8988T (cell line): ENCODE measurements at places on chromosomes 5 and 9.
A peak's percentile ranks its signal among the peaks of the same experiment; 100 is the strongest.

- no peak for DNase-seq
Observed at GRCh38 chr5:166994226-166994625, 1297.2 kb upstream of the WWC1 start.

DNA sequence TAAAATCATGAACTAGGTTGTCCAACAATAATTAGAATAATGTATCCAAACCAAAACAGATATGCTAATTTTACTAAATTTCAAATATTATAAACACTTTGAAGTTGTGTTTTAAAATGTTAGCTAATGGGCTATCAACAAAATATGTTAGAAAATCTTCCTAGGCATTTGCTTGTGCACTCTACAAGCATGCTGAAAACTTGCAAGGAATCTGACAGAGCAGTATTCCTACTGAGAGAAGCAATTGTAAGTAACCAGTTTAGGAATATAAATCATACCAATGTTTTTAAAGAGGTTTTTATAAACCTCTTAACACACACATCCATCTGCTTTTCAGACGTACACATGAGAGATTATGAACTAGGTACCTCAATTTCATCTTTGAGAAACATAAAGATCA is 228.4 kb upstream of the TBCA start:
- DNase-seq, result no peak

- peak; percentile 37 for DNase-seq
Observed at GRCh38 chr9:113446323-113446740, 17.2 kb upstream of the RGS3 start.

- DNase-seq, result no peak
Observed at GRCh38 chr5:2451100-2451499, 300.4 kb downstream of the IRX2 start.

DNA sequence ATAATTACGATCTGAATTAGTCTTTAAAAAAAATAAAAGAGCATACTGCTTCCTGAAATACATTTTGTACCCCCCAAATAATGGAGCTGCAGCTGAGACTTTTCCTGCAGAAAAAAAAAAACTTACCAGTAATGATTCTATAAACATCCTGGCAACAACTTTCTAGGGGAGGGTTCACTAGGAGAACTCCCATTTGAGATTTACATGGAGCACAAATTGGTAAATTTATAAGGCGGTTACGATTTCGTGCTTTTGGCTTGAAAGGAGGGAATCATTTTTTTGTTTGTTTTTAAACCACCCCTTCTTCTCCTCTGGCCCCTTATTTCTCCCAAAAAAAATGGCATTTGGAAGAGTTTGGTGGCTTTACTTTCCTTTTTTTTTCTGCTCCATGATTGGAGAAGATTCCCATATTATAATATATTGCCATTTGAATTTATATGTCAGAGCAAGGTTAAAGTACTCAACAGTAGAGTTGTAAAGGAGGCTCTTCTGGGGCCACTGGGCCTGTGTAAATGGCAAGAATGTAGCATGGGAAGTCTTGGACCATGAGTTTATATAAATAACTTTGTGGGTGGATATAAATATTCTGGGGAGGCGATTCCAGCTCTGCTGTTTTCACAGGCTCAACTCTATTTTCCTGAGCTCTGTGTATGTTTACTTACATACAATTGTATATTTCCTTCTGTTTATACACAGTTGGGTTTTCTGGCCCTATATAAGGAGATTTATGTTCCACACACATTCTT is 159.9 kb downstream of the CSNK1G3 start:
- no peak for DNase-seq

GRCh38 chr5:6734781-6735180 is 21.5 kb downstream of the TENT4A start:
- no peak for DNase-seq

- peak; percentile 66 for DNase-seq
Observed at GRCh38 chr9:113622600-113623400, 159.3 kb downstream of the RGS3 start.

- DNase-seq, result peak; percentile 57
Observed at GRCh38 chr9:33458444-33458843, 11.1 kb upstream of the AQP3 start.

DNA sequence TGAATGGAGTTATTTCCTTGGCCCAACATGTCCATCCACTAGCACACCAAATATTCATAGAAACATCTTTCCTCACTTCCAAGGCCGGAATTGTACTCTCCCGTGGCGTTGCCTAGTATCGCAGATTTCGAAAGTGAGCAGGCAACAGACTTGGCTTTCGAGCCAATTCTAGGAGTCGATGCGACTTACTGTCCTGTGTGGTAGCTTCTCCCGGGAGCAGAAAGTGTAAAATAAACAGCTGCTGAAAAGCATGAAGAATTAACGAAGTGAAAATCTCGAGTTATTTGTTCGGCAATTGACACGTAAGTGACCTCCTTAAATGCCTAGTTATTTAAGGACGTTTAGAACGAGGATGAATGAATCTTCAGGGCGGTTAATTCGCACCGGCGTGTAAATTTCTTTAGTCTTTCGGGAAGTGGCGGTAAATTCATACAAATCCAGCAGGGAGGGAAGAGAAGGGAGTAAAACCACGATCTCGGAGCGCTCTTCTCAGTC is 449 bp upstream of the PCSK5 start:
- peak; percentile 13 for DNase-seq

DNA sequence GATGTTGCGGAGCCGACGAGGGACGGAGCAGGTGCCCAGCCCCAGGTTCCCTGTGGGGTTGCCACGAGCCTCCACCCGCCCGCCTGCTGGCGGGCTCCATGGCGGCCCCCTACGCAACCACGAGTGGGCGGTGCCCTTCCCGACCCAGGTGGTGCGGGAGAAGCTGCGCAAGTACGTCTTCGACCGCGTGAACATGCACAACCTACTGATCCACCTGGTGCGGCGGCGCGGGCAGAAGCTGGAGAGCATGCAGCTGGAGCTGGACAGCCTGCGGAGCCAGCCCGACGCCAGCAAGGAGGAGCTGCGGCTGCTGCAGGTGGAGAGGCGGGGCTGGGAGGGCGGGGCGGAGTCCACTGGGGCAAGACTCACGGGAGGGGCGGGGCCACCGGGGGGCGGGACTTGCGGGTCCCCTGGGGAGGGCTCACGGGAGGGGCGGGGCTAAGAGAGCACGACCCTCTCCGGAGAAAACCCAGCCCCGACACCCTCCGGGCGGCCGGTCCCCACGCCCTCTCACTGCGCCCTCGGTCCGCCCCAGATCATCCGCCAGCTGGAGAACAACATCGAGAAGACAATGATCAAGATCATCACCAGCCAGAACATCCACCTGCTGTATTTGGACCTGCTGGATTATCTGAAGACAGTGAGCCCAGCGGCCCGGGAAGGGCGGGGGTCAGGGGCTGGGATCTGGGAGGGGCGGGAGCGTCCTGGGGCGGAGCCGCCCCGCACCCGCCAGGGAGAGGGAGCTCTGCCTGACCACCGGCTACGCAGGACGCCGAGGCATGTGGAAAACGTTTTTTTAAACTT is 3.9 kb downstream of the CCDC183 start:
- DNase-seq, result peak; percentile 86

DNA sequence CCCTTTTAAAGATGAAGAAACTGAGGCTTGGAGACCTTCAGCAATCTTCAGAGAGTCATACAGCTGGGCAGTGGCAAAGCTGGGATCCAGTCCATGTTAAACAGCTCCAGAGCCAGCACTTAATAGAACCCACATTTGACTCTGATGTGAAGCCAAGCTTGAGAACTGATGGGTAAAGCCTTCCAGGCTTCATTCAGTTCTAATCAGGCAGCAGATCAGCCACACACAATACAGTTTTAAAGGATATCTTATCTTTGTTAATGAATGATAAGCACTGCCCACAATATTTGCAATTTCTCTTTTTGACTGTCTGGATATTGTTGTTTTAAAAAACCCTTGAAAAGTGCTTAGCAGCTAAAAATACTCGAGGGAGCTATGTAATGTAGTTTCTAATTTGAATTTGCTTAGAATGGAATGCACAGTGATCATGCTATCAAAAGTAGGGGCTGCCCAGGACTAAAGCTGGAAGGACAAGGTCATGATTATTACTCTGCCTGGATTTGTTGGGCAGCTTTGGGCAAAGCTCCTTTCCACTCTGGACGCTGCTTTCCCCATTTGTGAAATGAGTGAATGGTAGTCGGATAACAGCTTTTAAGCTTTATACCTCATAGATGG is 31.3 kb upstream of the HTR4 start:
- no peak for DNase-seq

DNA sequence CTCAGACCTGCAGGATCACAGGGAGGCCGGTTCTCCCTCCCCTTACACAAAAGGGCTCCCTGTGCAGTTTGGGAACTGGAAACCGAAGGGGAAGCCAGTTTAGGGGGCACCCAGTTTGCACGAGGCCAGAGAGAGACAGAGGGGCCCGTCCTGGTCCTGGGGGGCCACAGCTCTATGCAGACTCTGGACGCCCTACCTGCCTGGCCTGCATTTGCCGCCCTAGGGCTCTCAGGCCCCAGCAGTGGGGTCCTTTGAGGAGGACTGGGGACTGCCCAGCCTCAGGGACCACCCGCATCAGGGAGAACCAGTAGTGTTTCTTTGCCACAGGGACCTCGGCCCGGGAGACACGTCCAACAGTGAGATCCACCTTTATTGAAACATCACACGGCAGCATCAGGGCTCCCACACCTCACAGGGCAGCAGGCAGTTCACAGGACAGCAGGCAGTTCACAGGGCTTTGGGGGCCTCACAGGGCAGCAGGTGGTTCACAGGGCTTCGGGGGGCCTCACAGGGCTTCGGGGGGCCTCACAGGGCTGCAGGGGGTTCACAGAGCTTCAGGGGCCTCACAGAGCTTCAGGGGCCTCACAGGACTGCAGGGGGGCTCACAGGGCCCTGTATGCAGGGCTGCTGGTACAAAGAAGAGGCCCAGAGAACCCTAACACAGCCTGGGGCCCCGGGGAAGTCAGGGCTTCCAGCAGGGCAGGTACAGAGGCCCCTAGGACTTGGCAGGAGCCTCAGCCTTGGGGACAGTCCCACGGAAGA is 648 bp upstream of the NSMF start:
- no peak for DNase-seq

- peak; percentile 61 for DNase-seq
Observed at GRCh38 chr9:130835441-130836298, 616 bp downstream of the ABL1 start.

- peak; percentile 49 for DNase-seq
Observed at GRCh38 chr5:157312492-157312891, 46.6 kb downstream of the CYFIP2 start.

DNA sequence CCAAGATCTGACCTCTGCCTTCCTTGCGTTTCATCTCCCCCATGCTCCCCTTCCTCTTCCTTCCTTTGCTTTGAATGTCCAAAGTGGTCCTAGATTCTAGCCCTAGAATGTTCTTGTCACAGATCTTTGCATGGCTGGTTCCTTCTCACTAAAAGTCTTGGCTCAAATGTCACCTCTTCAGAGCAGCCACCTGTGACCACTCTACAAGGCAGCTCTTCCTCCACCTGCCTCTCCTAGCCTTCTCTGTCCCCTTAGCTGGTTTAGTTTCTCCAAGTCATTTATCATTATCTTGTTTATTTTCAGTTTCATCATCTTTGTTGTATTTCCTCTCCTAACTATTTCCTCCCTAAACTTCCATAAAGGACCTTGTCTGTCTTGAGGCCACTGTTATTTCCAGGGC is 7.1 kb upstream of the OCLN start:
- DNase-seq, result no peak

DNA sequence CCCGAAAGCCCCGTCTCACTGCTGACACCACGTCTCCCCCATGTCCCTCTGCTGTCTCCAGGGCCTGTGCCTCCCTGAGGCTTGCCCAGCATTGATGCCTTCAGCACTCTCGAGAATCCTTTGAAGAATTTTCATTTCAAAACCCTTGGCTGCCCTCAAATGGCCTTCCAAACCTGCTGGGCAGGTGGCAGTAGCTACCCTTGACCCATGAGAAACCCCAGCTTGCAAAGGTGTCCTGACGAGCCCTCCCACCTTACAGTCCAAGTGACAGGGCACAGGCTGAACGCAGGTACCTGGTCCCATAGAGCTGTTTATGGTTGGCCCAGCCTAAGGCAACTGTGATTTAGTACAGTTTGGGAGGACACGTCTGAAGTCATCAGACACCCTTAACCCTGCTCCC is 97.2 kb upstream of the SPIN1 start:
- no peak for DNase-seq

GRCh38 chr5:39648848-39649227 is 224.1 kb upstream of the DAB2 start:
- DNase-seq, result no peak

DNA sequence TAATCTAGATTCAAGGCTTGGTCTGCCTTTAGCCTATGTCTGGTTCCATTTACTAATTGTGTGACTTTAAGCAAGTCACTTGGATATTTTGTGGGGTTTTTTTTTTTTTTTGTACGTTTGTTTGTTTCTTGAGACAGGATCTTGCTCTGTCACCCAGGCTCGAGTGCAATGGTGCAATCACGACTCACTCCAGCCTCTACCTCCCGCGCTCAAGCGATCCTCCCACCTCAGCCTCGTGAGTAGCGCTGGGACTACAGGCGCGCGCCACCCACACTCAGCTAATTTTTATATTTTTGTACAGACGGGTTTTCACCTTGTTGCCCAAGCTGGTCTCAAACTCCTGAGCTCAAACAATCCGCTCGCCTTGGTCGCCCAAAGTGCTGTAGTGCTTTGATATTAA is 1.1 kb upstream of the PFDN1 start:
- DNase-seq, result no peak

DNA sequence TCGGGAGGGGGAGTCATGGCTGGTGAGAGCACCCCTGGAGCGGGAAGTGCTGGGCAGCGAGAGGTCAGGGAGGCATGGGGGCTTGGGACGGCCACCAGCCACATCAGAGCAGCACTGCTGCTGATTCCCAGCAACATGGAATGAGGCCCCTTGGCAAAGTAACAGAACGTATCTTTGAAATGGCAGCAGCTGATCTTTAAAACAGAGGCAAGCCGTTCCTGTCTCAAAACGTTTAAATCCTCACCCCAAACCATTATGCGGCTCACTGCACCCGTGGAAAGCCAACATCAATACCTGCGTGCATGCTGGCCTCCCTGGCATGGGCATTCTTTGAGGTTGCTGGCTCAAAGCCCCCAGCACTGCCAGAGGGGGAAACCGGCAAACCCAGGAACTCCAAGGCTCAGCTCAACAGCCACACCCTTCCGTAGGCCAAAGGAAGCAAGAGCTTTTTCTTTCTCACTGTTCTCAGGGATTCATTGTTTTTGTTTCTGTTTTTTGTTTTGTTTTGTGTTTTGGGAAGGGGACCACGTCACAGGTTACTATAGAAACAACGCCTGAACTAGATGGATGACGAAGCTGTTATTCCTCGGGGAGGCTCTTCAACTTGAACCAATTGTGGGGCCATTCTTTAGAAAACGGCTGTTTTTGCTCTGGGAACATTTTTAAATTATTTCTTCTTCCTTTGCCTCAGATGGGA is 28.1 kb upstream of the OBP2B start:
- DNase-seq, result no peak

DNA sequence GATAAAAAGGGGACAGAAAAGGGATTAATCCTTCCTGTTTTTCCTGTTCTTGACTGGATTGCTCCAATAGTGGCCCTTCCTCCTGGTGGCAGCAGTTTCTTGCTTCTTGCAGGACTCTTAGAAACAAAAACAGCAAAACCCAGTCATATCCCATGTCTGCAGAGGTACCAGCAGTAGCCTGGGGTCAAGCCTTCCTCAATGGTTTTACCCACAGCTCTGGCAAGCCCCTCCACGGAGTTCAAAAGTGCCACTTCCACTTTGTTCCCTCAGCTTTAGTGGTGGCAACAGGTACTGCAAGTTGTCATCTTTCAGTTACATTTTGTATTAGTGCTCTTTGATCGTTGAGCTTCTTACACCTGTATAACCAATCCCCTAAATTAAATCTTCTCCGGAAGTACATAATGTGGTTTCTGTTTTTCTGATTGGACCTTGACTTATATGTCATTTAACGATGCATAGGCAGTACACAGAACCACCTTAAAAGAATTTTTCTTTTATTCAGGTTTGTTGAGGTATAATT is 8.7 kb upstream of the RANBP6 start:
- DNase-seq, result no peak
